Osteocyte (in vitro differentiated cells): ENCODE measurements at places on chromosomes 2 and 18. TPM values are rescaled to one million over a fixed set of nuclear protein-coding genes. Genes with fewer than 3 reads are reported as not detected.

DNA sequence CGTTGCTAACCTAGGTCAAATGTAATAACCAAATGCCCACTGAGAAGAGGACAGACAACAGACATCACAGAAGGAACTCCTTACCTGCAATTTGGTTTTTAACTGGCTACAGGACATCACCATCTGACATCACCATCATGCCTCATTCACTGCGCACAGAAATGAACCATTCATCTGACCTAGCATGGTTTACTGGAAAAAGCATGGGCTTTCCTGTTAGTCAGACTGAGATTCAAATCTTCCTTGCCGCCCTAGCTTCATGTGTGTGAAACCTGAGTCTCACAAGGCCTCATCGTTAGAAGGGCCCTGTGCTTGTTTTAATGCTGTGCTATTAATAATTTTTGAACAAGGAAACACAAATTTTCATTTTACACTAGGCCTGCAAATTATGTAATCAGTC lies 1.1 kb upstream of the HIBCH start:
- H3K27ac ChIP-seq: peak overlapping the region; percentile 96
- peak overlapping the region; percentile 94 for H3K4me3 ChIP-seq
- no peaks in the 10 kb centered on the region for H3K36me3 ChIP-seq
- H3K4me1 ChIP-seq: peaks cover 28% of the 10 kb centered on the region

The PROM2 gene
- 1.3 and 1.6 TPM in 2 replicates for total RNA-seq

- no peak overlapping the region for H3K27ac ChIP-seq
- DNase-seq: no peak
- H3K36me3 ChIP-seq: no peaks in the 10 kb centered on the region
Measured at GRCh38 chr18:57431002-57431382, 4.2 kb upstream of the ONECUT2 start.

The CCDC150 gene
- 6.1 and 7.1 TPM in 2 replicates for total RNA-seq

- H3K27me3 ChIP-seq: peaks cover 2% of the 10 kb centered on the region
- H3K4me3 ChIP-seq: no peak overlapping the region
- H3K36me3 ChIP-seq: no peaks in the 10 kb centered on the region
Measured at GRCh38 chr18:32074206-32074605, 17.5 kb upstream of the RNF138 start.

GRCh38 chr2:54545702-54546450 lies 89.7 kb downstream of the SPTBN1 start:
- no peak overlapping the region for H3K4me3 ChIP-seq
- peak overlapping the region; percentile 16 for H3K27ac ChIP-seq
- peaks cover 5% of the 10 kb centered on the region for H3K36me3 ChIP-seq
- DNase-seq: no peak
- H3K4me1 ChIP-seq: peaks cover 29% of the 10 kb centered on the region

- DNase-seq: no peak
- H3K4me3 ChIP-seq: no peak overlapping the region
- peaks cover 8% of the 10 kb centered on the region for H3K4me1 ChIP-seq
- H3K36me3 ChIP-seq: no peaks in the 10 kb centered on the region
- peaks cover 4% of the 10 kb centered on the region for H3K27me3 ChIP-seq
Measured at GRCh38 chr18:46294318-46294717, 190.1 kb downstream of the HAUS1 start.

DNA sequence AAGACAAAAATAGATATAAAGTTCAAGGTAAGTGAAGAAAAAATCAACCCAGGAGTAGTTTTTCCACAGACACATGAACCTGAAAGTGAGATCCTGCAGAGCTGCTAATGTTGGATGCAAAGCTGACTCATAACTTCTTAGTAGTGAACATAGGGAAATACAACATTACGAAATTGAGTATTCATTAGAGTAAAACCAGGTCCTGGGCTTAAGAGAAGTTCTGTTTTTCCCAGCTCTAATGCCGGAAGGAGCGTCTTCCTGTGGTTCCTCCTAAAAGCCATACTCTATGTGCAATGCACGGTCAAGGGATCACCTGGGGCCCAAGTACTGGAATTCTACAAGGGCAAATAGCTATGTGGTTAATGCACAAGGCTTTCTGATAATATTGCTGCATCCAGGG lies 141.7 kb downstream of the RBMS1 start:
- peaks cover 75% of the 10 kb centered on the region for H3K4me1 ChIP-seq
- H3K27ac ChIP-seq: peak overlapping the region; percentile 28
- DNase-seq: no peak
- H3K36me3 ChIP-seq: peaks cover 24% of the 10 kb centered on the region

DNA sequence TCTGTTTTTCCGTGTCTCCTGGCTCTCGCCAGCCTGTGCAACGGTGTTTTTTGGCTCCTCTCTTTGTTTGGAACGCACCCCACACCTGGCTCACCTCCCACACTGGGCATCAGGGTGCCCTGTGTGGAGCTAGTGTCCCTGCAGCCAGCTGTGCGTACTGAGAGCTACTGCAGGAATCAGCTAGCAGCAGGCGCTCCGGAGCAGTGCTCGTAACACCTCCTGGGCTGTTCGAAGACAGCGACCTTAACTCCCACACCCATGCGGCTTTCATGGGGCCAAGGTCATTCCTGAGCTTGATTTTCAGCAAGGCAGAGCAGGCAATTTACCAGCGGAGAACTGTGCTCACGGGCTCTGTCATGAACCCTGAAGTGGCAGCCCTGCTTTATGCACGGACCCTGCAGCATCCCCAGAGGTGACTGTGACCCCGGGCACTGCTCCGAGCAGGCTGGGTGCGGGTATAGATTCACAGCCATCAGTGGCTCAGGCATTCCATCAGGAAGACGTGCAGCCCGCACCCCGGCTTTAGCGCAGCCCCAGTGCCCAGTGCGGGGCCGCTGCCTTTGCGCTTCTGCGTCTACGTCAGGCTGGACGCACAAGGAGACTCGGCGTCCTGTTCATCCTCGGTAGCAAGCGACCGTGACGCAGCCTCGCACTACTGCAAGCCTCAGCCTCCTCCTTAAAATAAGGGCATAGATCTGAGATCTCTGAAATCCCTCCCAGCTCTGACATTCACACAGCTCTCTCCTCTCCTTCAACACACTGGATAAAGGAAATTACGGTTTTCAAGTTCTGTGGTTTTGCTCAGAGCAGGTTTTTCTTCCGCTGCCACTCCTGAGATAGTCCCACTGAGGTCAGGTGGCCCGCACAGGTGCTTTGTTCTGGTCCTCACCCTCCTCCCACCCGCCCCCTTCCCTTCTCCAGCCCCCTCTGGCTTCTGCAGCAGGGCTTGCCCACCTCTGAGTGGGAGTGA lies 58.2 kb downstream of the ADI1 start:
- peaks cover 16% of the 10 kb centered on the region for H3K36me3 ChIP-seq
- no peaks in the 10 kb centered on the region for H3K27me3 ChIP-seq
- no peak overlapping the region for H3K4me3 ChIP-seq
- H3K27ac ChIP-seq: no peak overlapping the region
- DNase-seq: no peak

DNA sequence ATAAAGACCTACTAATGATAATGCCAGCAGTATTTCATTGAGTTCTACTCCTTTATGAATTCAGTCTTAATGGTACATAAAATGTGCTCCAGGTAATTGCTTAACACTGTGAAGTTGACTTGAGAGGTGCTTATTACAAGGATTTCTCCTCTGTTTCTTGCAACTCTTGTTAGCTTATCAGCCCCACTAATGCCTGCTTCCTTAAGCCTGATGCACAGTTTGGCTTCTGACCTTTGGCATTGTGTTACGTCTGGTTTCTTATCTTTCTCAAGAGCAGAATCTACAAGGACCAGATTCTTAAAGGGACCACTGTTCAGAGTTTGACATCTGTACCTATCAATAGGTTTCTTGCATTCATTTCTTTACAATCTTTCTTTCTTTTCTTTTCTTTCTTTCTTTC lies 223.9 kb upstream of the CWC22 start:
- no peaks in the 10 kb centered on the region for H3K4me1 ChIP-seq
- H3K27ac ChIP-seq: no peak overlapping the region
- H3K4me3 ChIP-seq: no peak overlapping the region
- DNase-seq: no peak
- no peaks in the 10 kb centered on the region for H3K36me3 ChIP-seq

- H3K36me3 ChIP-seq: no peaks in the 10 kb centered on the region
- peaks cover 4% of the 10 kb centered on the region for H3K27me3 ChIP-seq
- DNase-seq: peak; percentile 64
- H3K4me1 ChIP-seq: peaks cover 5% of the 10 kb centered on the region
- no peak overlapping the region for H3K27ac ChIP-seq
- H3K4me3 ChIP-seq: no peak overlapping the region
Measured at GRCh38 chr2:603869-604268, 73.3 kb downstream of the TMEM18 start.

GRCh38 chr18:63850636-63851035 lies 36.9 kb upstream of the SERPINB2 start:
- H3K4me1 ChIP-seq: no peaks in the 10 kb centered on the region
- no peak for DNase-seq
- H3K27me3 ChIP-seq: peaks cover 39% of the 10 kb centered on the region
- no peak overlapping the region for H3K4me3 ChIP-seq
- H3K36me3 ChIP-seq: no peaks in the 10 kb centered on the region

DNA sequence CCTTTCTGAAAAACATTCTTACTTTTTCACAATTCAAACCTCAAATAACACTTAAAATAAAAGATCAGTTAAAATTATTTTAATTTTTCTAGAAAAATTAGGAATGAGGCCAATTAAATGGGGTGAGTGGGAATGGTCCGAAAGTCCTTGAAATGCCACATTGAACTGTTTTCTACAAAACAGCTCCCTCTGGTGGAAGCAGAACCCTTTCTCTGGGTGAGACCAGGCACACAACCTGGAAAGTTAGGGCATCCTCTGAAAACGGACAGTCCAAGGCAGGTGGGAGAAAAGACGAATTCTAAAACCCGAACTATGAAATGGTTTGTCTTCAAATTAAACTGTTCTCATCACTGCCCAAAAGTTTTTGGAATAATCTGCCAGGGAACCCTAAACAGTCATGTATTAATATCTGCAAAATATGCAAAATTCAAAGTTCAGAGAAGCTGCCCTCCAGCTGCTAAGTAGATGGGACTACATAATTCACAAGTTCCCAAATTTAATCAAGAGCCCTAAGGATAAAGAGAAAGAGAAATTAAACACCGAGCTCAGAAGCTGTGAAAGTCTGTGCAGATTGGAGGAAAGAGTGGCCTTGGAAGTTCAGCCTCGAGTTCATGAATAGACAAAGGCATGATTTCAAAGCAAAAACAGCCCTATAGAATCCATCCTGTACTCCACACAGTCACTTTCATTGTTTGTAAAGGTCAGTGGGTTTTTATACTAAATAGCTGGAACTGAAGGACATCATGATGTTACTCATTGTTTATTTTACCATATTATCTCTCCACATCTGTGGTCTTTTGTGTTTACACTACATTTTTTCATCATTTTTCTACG lies 108.3 kb downstream of the PIEZO2 start:
- H3K36me3 ChIP-seq: peaks cover 7% of the 10 kb centered on the region
- DNase-seq: no peak
- H3K27me3 ChIP-seq: no peaks in the 10 kb centered on the region
- H3K27ac ChIP-seq: peak overlapping the region; percentile 81

GRCh38 chr2:13114391-13114790 lies 397.7 kb downstream of the TRIB2 start:
- no peaks in the 10 kb centered on the region for H3K36me3 ChIP-seq
- peaks cover 5% of the 10 kb centered on the region for H3K4me1 ChIP-seq
- H3K4me3 ChIP-seq: no peak overlapping the region
- H3K27ac ChIP-seq: no peak overlapping the region
- DNase-seq: no peak

The PKDCC gene
- total RNA-seq: 37.1 and 42.2 TPM in 2 replicates

GRCh38 chr18:62342884-62343283 lies 17.8 kb downstream of the TNFRSF11A start:
- no peaks in the 10 kb centered on the region for H3K36me3 ChIP-seq
- no peaks in the 10 kb centered on the region for H3K4me1 ChIP-seq
- no peak overlapping the region for H3K4me3 ChIP-seq
- no peak for DNase-seq
- peaks cover 74% of the 10 kb centered on the region for H3K27me3 ChIP-seq
- no peak overlapping the region for H3K27ac ChIP-seq

- H3K4me1 ChIP-seq: peaks cover 35% of the 10 kb centered on the region
- no peaks in the 10 kb centered on the region for H3K27me3 ChIP-seq
- no peak for DNase-seq
- peak overlapping the region; percentile 36 for H3K27ac ChIP-seq
- no peaks in the 10 kb centered on the region for H3K36me3 ChIP-seq
Measured at GRCh38 chr2:201882353-201883090, 76.2 kb downstream of the CDK15 start.

DNA sequence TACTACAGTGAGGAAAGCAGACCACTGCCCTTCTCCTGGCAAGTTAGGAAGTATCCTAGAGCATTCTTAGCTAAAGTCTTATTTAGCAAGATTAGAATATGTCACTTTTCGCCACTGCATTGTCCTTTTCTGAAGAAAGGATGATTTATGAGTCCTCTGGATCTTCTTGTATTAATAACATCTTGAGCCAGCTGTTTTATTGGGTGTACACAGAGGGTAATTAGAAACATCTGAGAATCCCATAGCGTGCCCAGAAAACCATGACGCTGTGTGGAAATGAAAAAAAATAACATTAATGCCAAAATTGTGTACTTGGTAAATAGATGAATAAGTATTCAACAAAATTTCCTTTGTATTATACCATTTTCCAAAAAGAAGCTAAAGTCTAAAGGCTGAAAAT lies 198.7 kb downstream of the LTBP1 start:
- DNase-seq: no peak
- peaks cover 40% of the 10 kb centered on the region for H3K4me1 ChIP-seq
- H3K27ac ChIP-seq: peak overlapping the region; percentile 32
- no peaks in the 10 kb centered on the region for H3K27me3 ChIP-seq

DNA sequence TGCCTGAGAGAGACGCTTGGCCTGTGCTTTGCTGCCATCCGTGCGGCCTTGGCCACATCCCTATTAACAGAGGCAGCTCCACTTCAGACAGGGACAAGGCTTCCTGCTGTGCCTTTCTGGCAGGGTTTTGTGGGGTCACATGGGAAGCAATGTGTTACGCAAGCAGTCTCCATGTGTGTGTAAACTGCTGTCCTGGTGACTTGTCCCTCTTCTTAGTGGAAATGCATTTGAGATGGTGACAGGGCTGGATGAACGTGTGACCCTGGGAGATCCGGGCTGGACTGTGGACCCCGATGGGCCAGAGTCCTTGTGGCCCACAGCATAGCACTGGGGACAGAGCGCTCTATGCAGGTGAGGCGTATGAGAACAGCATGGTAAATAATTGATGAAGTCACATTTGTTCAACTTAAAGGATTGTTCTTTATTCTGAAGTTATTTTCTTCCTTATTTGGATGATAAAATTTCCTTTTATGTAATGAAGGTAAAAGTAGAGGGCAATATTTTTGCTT lies 23.2 kb downstream of the ASB1 start:
- peak; percentile 60 for DNase-seq
- peaks cover 53% of the 10 kb centered on the region for H3K36me3 ChIP-seq
- H3K4me1 ChIP-seq: peaks cover 8% of the 10 kb centered on the region
- no peaks in the 10 kb centered on the region for H3K27me3 ChIP-seq
- no peak overlapping the region for H3K27ac ChIP-seq
- no peak overlapping the region for H3K4me3 ChIP-seq

DNA sequence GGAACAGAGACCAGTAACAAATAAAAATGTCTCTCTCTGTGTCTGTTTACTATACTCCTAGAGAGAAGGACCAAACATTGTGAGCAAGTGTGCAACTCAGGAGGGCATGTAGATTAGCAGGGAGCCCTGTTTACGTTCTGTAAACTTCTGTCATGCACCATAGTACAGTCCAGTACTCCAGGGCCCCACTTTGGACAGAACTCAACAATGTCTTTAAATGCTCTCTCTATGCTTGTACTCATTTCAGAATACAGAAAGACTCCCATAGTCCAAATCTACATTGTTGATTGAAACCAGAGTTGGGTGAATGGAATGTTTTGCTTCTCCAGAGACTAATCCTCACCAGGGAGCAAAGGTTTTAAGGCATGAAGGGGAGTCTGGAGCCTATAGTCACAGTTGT lies 934.8 kb downstream of the NRXN1 start:
- H3K36me3 ChIP-seq: no peaks in the 10 kb centered on the region
- no peak overlapping the region for H3K4me3 ChIP-seq
- no peaks in the 10 kb centered on the region for H3K4me1 ChIP-seq
- no peak for DNase-seq
- H3K27ac ChIP-seq: no peak overlapping the region
